ENCODE measurements at places on chromosomes 1 and 21.

DNA sequence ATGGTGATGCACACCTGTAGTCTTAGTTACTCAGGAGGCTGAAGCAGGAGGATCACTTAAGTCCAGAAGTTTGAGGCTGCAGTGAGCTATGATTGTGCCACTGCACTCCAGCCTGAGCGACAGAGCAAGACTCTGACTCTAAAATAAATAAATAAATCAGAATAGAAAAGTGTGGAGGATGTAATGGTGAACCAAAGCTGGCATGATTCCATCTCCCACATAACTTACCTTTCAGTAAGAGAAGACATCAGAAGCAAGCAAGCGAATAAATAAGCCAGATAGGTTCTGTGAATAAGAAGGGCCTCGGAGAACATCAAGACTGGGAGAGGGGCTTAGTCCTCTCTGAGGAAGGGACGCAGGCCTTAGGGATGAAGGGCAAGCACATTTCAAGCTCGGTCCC is 59.5 kb downstream of the TOMM20 start:
- no peak for DNase-seq

DNA sequence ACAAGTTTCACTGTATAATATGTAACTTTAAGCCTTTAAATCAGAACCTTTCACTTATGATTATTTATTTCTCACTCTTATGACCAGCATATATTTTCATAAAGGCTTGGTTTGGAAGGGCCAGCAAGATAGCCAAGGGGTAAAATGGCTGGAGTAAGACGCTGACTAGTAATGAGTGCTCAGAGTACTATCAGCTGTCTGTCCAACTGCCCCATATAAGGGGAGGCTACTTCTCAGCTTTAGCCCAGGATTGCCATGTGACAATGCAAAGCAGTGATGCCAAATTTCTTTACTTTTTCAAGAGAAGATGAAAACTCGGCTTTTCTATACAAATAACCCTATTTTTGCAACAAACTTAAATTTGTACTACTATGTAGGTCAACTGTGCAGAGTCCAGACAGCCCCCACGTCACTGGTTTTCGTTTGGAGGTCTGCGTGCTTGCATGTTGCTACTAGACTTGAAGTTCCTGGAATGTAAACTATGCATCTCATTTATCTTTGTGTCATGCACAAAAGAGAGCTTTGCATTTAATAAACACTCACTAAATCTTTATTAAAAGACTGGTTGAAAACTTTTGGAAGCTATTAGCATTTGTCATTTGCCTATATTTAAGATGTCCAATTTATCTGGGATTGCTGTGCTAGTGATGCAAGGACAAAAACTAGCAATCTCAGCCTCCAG is 110.4 kb downstream of the TNFSF18 start:
- no peak for DNase-seq

DNA sequence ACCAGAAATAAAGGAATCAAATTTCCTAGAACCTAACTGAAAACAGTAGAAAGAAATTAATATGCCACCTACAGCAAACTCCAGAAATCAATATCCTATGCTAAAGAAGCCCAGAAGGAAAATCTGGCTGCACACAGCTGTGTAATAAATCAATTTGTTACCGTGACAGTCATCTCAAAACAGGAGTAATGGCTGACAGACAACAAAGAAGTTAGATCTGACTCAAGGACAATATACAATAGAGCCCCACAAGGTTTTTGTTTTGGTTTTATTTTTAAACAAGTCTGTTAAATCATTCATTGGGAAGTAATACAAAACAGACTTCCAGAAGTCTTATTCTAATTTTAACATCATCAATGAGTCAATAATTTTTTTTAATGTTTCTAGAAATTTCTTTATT is 168.4 kb downstream of the RERE start:
- no peak for DNase-seq

DNA sequence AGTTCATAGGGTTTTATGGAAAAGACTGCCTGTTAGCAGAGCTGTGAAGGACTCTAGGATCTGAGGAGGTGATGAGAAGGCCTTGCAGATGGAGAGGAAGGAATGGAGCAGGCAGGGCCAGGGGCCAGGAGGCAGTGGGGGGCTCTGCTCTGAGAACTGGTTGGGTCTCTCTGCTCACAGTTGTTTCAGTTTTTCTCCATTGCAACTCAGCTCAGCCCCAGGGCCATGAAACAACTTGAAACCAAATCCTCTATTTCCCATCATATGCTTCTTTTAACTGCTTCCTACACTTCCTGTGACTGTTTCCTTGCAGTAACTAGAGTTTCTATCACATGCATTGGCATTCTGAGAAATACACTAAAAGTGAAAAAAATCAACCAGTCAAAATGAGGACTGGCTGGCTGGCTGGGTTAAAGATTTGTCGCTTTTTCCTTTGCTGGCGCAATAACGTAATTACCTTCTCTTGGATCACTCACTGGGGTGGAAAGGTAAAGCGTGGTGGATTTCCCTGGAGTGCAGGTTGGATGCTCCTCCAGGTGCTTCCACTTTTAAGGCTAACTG is 172.0 kb downstream of the CDC7 start:
- no peak for DNase-seq

GRCh38 chr1:14129009-14129408 is 429.0 kb downstream of the PRDM2 start:
- no peak for DNase-seq

- no peak for DNase-seq
These were observed 145.4 kb downstream of the GALNT2 start for GRCh38 chr1:230212405-230212936.

GRCh38 chr1:223405507-223405906 is 12.3 kb downstream of the CCDC185 start:
- DNase-seq: no peak

DNA sequence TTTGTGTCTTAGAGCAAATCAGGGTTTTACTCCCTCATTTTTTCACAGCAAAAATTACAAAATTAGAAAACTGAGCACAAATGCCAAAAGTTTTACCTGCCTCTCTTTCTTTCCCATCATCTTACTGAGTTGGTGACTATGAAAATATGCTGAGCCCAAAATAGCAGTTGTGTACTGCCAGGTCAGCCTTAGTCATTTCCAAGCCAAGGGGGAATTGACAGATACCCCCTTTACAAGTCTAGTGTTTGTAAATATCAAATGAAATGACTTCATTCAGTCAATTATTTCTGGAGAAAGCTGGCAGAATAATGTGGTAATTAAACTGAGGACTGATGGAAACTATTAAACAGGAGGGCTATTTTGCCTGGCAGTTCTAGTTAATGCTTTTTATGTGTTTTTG is 11.4 kb upstream of the GORAB start:
- no peak for DNase-seq

DNA sequence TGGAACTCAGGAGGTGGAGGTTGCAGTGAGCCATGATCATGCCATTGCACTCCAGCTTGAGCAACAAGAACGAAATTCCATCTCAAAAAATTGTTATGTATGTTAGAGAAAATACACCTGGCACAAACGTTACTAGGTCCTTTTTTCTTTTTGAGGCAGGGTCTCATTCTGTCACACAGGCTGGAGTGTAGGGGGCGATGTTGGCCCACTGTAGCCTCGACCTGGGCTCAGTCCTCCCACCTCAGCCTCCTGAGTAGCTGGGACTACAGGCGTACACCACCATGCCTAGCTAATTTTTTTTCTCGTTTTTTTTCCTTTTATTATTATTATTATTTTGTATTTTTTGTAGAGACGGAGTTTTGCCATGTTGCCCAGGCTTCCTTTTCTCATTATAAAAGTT is 4.4 kb downstream of the HAX1 start:
- peak; percentile 6 for DNase-seq

DNA sequence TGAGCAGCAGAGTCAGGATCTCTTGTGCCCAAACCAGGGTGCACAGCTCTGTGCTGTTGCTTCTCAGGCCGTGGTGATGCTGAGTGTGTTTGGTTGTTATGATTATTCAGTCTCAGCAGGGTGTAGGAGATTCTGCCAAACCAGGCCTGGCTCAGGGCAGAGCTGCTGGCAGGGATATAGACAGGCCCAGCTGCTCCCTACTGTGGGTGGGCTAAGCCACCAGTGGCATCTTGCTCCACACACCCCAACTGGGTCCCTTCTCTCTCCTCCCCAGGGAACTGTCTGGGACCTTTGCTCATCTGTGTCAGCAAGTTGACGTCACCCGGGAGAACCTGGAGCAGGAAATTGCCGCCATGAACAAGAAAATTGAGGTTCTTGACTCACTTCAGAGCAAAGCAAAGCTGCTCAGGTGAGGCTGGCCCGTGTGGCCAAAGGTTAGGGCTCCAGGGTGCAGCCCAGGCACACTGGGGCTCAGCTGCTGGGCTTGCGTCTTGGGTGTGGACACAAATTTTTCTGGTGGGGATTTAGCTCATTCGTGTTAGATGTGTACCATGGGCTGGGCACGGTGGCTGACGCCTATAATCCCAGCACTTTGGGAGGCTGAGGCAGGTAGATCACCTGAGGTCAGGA is 9.9 kb upstream of the MIIP start:
- DNase-seq: no peak

DNA sequence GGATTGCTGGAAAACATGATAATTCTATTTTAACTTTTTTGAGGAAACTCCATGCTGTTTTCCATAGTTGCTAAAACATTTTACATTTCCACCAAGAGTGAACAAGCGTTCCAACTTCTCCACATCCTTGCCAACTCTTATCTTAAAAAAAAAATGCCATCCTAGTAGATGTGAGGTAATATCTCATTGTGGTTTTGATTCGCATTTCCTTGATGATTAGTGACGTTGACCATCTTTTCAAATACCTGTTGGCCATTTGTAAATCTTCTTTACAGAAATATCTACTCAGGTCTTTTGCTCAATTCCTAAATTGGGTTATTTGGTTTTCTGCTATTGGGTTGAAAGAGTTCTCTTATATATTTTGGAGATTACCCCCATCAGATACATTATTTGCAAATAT is 77.4 kb upstream of the CLDN14 start:
- DNase-seq: no peak

DNA sequence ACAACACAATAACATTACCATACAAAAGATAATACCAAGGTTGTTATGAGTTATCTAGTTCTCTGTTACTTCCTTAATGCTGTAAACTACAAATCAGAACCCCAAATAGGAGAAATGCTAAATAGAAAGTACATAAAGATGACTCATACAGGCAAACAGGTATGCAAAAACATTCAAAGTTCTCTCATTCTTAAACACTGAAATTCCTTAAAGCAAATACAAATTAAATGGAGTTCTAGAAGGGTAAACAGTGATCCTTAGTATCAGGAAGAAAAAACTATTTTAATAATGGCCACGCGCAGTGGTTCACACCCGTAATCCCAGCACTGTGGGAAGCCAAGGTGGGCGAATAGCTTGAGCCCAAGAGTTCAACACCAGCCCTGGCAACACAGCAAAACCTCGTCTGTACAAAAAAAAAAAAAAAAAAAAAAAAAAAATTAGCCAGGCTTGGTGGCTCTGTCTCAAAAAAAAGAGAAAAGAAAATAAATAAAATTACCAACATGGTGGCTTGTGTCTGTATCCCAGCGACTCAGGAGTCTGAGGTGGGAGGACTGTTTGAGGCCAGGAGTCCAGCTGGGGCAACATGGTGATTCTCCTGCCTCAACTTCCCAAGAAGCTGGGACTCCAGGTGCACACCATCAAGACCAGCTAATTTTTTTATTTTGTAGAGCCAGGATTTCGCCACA is 17.5 kb downstream of the FBXO42 start:
- DNase-seq: no peak

DNA sequence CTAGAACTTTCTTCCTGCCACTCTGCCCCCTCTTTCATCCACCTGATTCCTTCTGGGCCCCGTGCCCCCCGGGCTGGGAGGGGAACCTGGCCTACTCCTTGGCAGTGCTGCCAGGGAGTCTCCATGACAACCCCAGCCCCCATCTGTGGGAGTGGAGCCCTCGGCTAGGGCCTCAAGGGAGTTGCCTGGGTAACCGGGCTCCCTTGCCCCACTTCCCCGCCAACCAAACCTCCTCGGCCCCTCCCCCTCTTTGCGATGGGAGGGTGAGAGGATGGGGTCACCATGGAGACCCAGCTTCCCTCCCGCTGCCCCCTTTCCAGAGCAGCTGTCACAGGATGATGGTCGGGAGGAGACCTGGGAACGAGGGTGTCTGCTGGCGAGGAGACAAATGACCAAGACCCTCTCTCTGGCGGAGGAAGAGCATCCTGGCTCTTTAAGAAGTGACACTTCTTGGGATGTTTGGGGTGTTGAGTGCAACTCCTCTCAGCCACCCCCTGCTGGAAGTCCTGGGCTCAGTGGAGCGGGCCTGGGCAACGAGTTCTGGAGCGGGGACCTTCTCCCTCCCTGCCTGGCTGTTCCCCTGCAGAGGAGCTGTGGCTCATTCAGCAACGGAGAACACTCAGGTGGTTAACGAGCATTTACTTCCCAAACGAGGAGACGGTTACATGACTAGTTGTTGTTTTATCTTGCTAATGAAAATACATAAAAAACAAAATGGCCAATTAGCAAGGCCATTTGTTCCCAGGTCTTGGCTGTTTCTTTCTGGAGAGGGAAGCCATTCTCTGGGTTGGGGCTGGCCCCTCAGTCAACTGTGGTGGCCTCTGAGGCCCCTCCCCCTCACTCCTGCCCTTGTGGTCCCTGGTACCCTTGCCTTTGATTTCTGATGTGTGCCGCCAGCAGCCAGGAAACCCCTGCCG is 82.8 kb downstream of the UBIAD1 start:
- no peak for DNase-seq

DNA sequence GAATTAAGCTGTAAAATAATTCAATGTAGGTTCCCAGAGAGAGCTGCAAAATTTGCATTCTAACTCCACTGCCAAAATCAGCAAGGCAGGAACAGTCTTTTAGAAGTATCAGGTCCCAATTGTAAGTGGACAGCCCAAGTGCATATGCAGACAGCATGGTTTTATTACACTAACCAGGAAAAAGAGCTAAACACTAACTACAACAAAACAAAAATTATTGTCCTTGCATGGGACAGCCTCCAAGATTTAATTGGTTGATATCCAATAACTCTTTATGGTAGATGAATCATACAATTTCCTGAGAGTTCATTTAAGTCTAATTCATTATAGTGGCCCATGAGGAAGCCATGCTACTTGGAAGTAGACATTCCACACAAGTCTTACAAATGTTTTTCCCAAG is 154.3 kb upstream of the ZNF648 start:
- DNase-seq: no peak

GRCh38 chr1:43144237-43144636 is 27.9 kb downstream of the EBNA1BP2 start:
- no peak for DNase-seq

DNA sequence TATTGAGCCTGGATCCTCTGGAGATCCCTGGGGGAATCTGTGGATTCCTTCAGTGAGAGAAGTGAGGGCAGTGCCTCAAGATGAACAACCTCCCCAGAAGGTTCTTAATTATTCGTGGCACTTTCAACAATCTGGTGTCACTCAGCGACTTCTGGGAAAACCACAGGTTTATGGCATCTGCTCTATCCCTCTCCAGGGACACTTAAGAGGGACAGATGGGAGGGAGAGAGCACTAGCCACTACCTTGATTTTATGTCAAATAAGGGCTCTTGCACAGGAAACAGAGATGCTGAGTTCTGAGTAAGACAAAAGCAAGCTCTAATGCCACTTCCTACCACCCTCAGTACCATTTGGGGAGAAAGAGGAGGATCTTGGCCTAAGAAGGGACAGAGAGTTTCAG is 21.2 kb upstream of the CHI3L1 start:
- DNase-seq: no peak

- DNase-seq: no peak
These were observed 12.2 kb downstream of the ATP1A4 start for GRCh38 chr1:160163615-160164014.

- DNase-seq: no peak
These were observed 211.4 kb downstream of the PTPRC start for GRCh38 chr1:198850196-198850595.

- no peak for DNase-seq
These were observed 8.6 kb downstream of the TNFRSF18 start for GRCh38 chr1:1197551-1198422.

- DNase-seq: no peak
These were observed 35.8 kb downstream of the NDUFS5 start for GRCh38 chr1:39061951-39062350.

All from activated T-helper 9 cell treated with anti-CD3 and anti-CD28 coated beads, Interleukin-2, amount 50 U/mL, for 16 hours (primary cell).